ENCODE measurements at places on chromosomes 2 and 18. TPM values are rescaled to one million over a fixed set of nuclear protein-coding genes. Genes with fewer than 3 reads are reported as not detected.

Gene ALLC
- total RNA-seq = not detected

Gene THADA
- total RNA-seq = 25.3 TPM

Gene NCKAP1
- total RNA-seq = 130 TPM

Gene FAHD2B
- 9.2 TPM for total RNA-seq

Gene CERKL
- total RNA-seq = not detected

Gene LYG1
- total RNA-seq = 0.35 TPM

Gene STAT4
- 0.46 TPM for total RNA-seq

Gene GNLY
- not detected for total RNA-seq

Gene HOXD3
- total RNA-seq = 15.3 TPM
